Spinal cord (tissue), 10 donors: ENCODE measurements at places on chromosomes 6 and 20. TPM values are rescaled to one million over a fixed set of nuclear protein-coding genes. Genes with fewer than 3 reads are reported as not detected.

The BPIFB2 gene
- total RNA-seq = 0.11 TPM

The F13A1 gene
- total RNA-seq = 43.1 TPM

The LYRM4 gene
- 41.0 TPM for total RNA-seq

The MDFI gene
- total RNA-seq = 155 TPM

GRCh38 chr6:79441192-79441591 lies 96.0 kb downstream of the LCA5 start:
- H3K27me3 ChIP-seq = no peaks in the 10 kb centered on the region
- H3K36me3 ChIP-seq = no peaks in the 10 kb centered on the region
- no peak overlapping the region for H3K27ac ChIP-seq
- H3K4me1 ChIP-seq = no peaks in the 10 kb centered on the region
- DNase-seq = no peak
- H3K4me3 ChIP-seq = no peak overlapping the region

DNA sequence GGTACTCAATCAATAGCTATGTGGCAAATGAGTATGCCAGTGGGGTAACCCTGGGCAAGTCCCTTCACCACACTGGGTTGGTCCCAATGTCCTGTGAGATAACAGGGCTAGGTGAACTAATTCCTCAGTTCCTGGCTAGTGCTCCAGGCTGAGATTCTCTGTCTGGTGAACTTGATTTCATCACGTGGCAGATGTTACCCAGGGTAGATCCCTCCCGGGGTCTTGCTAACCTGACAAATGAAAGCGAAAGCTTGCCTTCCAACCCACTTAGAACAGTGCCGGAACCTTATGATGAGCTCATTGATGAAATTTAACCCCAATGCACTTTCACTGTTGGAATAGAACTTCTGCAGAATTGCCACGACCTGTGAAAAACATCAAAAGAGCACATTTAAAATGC lies 6.6 kb upstream of the ANKRD60 start:
- H3K4me3 ChIP-seq = no peak overlapping the region
- DNase-seq = no peak
- no peaks in the 10 kb centered on the region for H3K4me1 ChIP-seq
- peaks cover 2% of the 10 kb centered on the region for H3K36me3 ChIP-seq
- no peak overlapping the region for H3K27ac ChIP-seq
- H3K27me3 ChIP-seq = peaks cover 10% of the 10 kb centered on the region

- H3K4me1 ChIP-seq = no peaks in the 10 kb centered on the region
- no peaks in the 10 kb centered on the region for H3K36me3 ChIP-seq
- no peak for DNase-seq
Observed at GRCh38 chr6:86147859-86148258, 505.2 kb upstream of the SYNCRIP start.

DNA sequence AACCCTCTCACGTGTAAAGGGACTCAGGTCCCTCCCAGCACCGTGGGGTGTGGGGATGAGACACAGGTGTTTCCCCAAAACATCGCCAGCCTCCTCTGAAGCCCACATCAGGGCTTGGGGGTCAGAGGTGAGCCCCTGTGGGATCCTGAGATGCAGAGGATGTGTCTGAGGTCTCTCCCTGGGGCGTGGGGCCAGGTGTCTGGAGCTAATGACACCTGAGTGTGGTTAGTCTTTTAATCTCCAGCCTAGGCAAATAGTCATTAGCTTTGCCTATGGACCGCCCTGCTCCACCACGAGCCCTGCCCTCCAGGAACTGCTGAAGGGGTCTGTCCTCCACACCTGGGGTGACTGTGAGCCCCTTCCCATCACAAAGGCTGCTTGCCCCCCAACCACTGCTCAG lies 1.7 kb downstream of the SRMS start:
- no peak for DNase-seq
- peaks cover 19% of the 10 kb centered on the region for H3K27me3 ChIP-seq
- H3K4me3 ChIP-seq = no peak overlapping the region
- H3K27ac ChIP-seq = no peak overlapping the region
- no peaks in the 10 kb centered on the region for H3K4me1 ChIP-seq
- no peaks in the 10 kb centered on the region for H3K36me3 ChIP-seq

- no peaks in the 10 kb centered on the region for H3K27me3 ChIP-seq
- H3K4me3 ChIP-seq = no peak overlapping the region
Observed at GRCh38 chr20:49343246-49343645, 65.4 kb upstream of the ZNFX1 start.
